ENCODE measurements at places on chromosomes 3 and 15. TPM values are rescaled to one million over a fixed set of nuclear protein-coding genes. Genes with fewer than 3 reads are reported as not detected.

DNA sequence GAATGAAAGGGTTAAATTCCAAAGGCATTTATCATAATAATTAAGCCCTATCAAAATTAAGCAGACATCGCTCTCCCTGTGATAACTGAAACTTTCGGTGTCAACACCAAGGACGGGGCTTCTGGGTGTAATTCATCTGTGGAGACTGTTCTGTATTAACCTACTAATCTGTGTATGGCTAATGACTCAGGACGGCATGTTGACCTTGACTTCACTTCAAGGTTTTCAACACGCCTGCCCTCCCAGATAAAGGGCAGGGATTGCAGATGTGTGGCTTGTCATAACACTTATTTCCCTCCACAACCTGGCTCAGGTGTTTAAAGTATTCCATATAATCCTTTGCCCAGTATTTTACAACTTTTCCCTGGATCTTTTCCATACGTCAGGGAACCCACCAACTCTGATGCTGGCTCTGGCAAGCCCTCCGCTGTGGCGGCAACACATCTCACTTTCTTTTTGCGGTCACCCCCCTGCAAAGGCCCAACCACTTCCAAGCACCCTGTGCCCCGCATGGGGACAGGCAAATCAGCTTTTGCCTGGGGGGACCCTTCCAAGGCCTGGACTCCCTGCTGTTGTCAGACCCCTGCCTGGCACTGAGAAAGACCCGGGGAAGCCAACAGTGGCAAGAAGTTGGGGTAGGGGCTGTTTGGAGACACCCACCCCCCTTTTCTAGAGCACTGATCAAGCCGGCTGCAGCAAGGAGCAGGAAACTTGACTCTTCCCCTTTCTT, 93.2 kb upstream of the MEF2A start:
- DNase-seq, result no peak

DNA sequence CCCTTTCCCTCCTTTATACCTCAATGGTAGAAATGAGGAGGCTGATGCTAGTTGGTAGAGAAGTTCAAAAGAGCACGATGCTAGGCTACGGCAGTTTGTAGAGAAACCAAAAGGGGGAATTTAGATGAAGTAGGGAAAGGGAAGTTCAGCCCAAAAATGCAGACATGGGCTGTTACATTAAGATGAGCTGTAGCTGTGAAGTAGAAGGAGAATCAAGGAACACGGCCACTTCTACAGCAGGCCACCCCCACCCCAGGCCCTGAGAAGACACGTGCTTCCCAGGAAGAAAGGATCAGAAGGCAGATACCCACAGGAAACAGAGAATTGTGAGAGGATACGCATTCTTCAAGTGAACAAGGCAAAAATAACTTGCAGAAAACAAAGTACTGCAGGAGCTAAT, 2.1 kb upstream of the PARP14 start:
- no peak for DNase-seq

GRCh38 chr15:27725731-27726130, 373.4 kb downstream of the OCA2 start:
- no peak for DNase-seq

- DNase-seq, result no peak
These were observed 81.9 kb downstream of the CHL1 start for GRCh38 chr3:278300-279064.

GRCh38 chr3:158103081-158103886, 2.9 kb downstream of the SHOX2 start:
- DNase-seq, result no peak

- no peak for DNase-seq
These were observed 19.0 kb downstream of the MYO5A start for GRCh38 chr15:52509500-52510245.

- no peak for DNase-seq
These were observed 66.5 kb downstream of the FBN1 start for GRCh38 chr15:48578965-48579364.

- no peak for DNase-seq
These were observed 7.5 kb downstream of the PCSK6 start for GRCh38 chr15:101481917-101482525.

DNA sequence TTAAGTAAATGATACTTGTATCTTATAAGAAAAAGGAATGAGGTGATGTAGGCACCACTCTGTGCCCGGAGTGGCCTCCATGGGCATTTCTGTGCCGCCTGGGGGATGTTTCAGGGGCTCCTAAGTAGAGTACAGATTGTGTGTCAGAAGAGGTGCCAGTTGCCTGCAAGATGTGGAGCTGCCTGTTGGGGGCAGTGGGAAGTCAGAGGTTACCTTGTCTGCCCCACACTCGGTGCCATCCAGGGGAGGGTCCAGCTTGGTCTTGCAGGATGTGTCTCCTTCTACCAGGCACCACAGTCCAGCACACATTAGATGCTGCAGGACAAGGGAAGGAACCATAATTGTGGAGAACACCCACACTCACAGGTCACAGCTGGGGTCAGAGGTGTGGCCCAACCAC, 208.8 kb downstream of the ADAMTS17 start:
- no peak for DNase-seq

- no peak for DNase-seq
These were observed 638 bp upstream of the TBC1D5 start for GRCh38 chr3:17742880-17743657.

DNA sequence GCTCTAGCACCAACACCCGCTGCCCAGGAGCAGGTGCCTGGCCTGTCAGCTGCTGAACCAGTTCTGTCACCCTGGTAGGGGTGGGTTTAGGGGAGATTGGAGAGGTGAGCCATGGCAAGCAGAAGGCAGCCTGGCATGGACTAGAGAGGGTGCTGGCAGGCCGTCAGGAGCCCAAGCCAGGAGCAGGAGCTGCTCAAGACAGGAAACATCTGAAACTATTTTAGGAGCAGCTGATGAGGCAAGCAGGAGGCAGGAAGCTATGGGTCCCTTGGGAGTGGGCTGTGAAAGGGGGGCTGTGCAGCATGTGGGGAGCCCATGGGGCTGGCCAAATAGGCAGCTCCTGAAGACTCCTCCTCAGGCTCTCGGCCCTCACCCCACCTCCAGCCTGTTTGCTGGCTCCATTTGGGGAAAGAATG, 2.3 kb downstream of the INKA1 start:
- DNase-seq, result no peak

DNA sequence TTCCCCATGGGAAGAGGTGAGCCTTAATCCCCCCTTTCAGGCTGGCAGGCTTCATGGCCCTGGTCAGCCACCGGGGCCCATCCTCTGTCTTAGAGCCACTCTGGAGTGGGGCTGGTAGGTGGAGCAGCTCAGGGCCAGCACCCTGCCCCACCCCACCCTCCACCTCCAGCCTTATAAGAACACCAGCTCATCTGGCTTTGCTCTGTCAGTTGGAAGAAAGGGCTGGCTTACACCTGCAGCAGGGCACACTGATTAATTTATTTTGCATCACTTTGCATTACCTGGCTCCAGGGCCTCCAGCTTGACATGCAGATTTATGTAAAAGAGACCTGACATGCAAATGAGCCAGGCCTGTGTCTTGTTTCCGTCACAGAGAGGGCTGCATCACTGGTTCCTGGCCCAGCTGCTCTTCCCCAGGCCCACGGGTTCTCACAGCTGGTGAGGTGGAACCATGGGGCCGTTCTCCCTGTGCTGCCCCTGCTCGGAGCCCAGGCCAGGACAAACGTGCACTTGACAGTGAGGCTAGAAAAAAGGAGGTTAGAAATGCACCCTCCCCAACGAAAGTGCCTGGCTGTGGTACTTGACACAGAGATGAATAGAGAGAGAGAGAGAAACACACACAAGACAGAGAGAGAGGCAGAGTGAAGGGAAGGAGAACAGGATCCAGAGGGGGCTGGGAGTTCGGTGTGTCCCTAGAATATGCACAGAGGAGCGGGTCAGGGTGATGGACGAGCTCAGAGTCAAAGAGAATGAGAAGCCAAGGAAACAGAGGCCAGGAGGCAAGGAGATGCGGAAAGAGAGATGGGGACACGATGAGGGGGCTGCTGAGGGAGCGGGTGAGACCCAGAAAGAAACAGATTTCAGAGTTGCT, 44.5 kb upstream of the MAGEF1 start:
- DNase-seq, result no peak

- DNase-seq, result peak; percentile 93
These were observed 60.5 kb upstream of the KLF13 start for GRCh38 chr15:31265871-31266711.

GRCh38 chr3:159266779-159267178, 464.9 kb downstream of the MFSD1 start:
- peak; percentile 64 for DNase-seq

DNA sequence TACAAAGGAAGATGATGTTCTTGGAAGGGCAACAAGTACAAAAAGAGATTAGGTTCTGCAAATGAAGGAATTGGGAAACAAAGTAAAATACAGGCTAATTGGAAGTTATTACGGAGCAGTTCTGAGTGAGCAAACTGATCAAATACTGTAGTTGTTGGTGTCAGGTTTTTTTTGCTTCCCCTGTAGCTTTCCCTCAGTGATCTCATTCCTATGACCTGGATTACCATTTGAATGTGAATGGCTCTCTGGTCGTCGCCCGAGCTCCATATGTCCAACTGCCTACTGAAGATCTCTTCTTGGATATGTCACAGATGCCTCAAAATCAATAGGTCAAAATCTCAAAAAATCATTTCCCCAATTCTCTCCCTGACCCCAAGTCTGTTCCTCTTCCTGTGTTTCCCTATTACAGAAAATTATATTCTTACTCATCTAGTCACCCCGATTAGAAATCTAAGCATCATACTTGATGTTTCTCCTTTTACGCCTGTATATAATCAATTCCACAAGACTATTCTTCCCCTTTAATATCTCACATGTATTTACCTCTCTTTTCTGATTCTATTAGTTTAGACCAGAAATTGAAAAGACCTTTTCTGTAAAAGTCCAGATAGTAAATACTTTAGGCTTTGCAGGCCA, 29.0 kb downstream of the GOLM2 start:
- no peak for DNase-seq

DNA sequence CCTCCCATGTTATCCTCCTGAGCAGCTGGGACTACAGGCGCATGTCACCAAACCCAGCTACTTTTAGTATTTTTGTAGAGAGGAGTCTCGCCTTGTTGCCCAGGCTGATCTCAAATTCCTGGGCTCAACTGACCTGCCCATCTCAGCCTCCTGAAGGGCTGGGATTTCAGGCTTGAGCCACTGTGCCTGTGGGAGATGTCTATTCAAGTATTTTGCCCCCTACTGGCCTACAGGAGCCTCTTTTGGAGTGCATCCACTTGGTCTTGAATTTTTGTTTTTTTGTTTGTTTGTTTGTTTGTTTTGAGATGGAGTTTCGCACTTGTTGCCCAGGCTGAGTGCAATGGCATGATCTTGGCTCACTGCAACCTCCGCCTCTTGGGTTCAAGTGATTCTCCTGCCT, 3.2 kb upstream of the DHX30 start:
- no peak for DNase-seq

DNA sequence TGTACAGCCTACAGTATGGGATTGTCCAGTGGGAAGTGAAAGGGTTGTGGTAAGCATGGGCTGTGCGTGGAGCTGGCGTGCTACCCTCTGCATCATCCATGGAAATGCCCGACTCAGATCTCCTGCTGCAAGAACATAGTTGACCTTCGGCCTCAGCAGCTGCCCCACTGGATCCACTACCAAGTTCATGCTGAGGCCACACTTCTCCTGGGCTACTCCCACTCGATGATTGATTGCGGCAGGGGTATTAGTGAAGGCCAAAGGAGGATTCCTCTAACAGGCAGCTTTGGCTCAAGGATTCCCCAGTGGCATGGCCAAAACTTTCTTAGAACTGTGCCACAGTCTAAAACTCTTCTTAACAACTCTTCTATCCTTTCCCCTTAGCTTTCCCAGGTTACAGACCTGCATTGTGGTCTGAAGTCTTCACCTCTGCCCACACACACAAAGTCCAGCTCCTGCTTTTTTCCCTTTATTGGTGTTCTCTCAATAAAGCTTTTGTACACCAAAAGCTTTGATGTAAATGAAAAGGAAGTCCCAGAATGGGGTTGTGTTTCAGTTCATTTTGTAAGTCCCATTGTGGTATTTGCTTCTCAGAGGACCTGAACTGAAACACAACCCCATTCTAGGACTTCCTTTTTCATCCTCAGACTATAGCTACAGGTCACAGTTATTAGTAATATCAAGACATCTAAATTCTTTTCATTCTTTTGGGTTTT, 4.9 kb upstream of the TBC1D5 start:
- no peak for DNase-seq

DNA sequence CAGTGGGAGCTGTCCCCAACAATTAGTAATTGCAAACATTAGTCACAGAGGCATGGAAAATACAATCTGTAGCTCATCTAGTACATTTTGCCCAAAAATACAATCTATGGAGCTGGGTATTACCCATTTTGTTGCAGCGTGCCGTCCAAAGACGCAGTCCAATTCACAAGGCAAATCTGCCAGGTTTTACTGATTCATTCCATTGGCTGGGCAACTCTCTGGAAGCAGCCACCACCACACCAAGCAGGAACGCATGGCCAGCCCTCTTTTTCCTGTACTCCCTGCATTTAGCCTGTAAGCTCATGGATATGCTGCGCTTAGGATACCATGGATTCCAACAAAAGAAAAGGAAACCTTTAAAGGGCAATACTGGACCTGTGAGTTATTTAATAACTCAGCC, 60.5 kb upstream of the ARRDC4 start:
- no peak for DNase-seq

- peak; percentile 37 for DNase-seq
These were observed 28.8 kb downstream of the RAB8B start for GRCh38 chr15:63218100-63218808.

DNA sequence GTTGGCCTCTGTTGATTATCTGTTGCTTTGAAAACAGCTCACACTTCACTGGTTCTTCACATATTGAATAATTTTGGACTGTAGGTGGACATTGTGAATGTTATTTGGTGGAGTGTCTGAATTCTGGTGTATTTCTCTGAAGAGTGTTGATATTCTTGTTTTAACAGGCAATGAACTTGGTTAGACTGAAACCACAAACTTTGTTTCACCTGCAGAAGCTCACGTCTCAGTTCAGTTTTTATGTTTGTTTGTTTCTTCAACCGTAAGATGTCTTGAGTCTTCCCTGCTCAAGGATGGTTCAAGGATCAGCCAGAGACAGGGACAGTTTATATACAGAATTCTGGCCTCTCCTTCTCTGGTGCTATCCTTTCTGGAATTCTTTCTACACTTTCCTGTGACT, 43.6 kb downstream of the C3orf20 start:
- DNase-seq, result no peak

GRCh38 chr15:85534031-85534430, 153.6 kb downstream of the AKAP13 start:
- DNase-seq, result no peak

GRCh38 chr3:158935846-158936245, 134.0 kb downstream of the MFSD1 start:
- peak; percentile 71 for DNase-seq

The OR5K2 gene
- not detected for total RNA-seq

The CAND2 gene
- total RNA-seq, result under 0.01 TPM

The NDN gene
- 24.0 TPM for total RNA-seq

The PAQR9 gene
- total RNA-seq, result not detected

The ZNF35 gene
- total RNA-seq, result 0.49 TPM

The UQCC5 gene
- 14.0 TPM for total RNA-seq

The GOLGA8Q gene
- not detected for total RNA-seq

The FBXL22 gene
- total RNA-seq, result 0.60 TPM

The CYP19A1 gene
- total RNA-seq, result 0.59 TPM

The PFN2 gene
- total RNA-seq, result 281 TPM

The SST gene
- total RNA-seq, result not detected

The CD200 gene
- total RNA-seq, result 0.49 TPM

All from RPMI7951 (cell line).